Stimulated activated naive CD4-positive, alpha-beta T cell treated with Interleukin-2 at 50 U/mL for 16 hours (primary cell): ENCODE measurements at places on chromosomes 7 and 10.

DNA sequence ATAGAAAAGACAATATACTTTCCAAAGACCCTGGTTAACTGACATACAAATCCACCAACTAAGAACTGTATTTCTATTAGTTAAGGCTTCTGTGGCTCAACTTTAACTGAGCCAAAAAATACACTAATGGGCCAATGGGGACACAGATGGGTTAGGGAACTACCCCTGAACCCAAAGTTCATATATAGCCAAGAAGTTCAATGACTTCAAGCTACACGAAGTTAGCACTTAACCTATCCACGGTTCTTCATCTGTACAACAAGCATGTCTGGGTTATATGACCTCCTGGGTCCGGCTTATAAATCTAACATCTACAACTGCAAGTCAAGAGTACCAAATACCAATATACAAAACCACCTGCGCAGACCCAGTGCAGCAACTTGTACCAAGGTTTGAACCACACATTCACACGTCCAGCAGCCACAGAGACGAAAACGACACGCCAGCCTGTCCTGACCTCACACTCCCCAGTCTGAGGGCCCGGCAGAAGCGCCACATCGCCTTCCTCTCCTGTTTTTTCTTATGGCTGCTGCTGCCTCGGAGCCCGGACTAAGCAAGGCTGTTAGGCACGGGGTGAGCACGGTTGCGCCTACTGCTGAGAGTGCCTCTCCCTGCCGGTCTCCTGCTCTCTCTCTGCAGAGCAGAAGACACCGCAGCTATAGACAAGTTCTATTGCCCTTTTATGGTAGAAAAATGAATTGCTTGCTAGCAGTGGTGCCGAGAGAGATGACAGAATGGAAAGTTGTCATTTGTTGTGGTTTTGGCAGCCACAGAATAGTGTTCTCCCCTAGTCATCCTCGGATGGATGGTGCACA is 86.3 kb downstream of the RNF216 start:
- DNase-seq = peak; percentile 62

DNA sequence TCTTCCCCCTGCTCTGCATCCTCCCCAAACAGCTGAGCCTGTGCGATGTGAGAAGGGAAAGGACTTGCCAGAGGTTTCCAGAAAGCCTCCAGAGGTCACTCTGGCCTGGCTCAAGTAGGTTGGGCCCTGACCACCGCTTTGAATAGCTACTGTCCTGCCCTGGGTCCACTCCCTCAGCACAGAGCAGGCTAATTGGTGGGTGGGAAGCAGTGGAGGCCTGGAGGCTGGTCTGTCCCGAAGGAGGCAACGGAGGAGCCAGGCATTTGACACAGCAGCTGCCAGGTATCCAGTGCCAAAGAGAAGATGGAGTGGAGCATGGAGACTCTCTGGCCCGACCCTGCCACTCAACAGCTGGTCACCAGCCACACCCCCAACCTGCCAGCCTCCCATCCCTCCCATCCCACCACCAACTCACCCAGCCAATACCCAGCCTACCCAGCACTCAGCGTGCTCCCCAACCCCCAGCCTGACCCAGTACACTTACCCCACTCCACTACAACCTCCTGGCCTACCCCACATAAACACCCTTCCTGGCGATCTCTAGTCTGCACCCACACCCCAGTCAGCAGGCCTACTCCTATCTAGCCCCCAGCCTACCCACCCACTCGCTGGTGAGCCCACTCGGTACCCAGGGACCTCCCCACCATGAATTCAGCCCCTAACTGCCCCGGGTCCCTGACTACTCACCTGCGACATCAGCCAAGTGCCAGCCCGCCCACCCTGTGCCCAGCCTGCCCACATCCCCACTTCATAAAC is 64.6 kb upstream of the COL13A1 start:
- no peak for DNase-seq

- DNase-seq = peak; percentile 71
These were observed 181.2 kb upstream of the ITGB1 start for GRCh38 chr10:33139181-33139646.

- DNase-seq = no peak
These were observed 129.6 kb downstream of the TNS3 start for GRCh38 chr7:47452295-47452694.

DNA sequence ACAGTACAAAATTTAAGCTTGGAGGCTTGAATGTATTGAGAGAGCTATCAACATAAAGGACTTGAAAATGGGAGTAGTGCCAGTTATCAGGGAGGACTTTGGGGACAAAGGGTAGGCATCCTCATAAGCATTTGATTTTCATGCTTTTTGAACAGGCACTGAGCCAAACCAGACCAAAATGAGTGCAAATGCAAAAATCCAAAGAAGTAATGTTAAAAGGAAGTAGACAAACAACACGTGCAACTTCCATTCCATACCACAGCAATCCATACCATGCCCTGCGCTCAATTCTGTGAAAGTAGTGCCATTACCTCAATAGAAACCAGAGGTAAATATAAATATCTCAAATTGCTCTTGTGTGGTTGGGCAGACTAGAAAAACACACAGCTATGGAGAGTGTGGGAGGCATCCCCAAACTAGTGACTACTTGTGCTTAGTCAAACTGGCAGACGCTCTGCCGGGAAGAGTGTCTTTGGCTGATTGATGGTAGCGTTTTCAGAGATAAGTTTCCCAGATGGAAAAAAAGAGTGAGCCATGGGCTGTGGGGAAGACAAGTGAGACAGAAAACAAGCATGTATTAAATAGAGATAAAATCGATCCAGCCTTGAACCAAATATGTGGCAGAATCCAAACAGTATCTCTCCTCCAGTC is 161.5 kb downstream of the CREB5 start:
- DNase-seq = no peak

- DNase-seq = no peak
These were observed 214.7 kb downstream of the FRMD4A start for GRCh38 chr10:14116021-14116420.

DNA sequence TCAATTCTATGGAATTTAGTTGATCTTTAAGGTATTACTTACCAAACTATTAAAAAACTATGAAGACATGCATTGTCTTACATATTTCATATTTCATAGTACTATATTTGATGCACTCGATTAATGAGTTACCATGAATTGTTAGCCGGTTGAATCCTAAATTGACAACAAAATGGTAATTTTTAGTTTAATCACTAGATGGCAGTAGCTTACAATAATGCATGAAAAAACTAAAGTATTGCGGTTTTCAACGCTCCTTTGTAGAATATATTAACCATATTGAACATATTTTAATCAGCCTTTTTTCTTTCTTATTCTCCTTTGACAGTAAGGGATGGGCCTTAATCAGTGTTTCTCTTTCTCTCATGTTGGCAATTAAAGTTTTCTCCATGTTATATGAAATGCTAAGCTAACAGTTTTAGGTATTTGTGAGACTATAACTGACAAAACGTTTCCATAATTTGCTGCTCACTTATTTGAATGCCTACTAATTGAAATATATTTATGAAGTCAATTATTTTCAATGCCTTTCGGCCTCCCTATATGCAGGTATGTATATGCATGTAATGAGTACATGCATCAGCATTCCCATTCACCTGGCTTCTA is 48.5 kb upstream of the ARL4A start:
- DNase-seq = no peak

GRCh38 chr7:50626286-50626685 is 61.1 kb upstream of the DDC start:
- DNase-seq = no peak

GRCh38 chr7:24197852-24198251 is 86.1 kb upstream of the NPY start:
- no peak for DNase-seq

DNA sequence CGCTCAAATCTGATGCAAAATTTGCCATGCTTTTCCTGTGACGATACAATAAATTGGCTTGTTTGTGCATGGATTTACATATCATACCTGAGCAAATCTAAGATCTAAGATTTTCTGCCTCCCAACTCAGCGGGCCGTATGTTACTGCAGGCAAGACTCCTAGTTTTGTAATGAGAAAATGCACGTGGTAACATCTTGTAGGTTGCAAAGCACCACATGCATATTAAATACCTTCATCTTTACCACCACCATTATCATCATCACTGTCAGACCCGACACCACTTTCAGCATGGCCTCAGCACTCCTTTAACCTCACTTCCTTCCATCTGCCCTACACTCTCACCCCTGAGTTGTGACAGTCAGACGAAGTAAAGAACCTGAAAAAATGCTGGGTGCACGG is 202.2 kb downstream of the FRMD4A start:
- DNase-seq = no peak

- no peak for DNase-seq
These were observed 237.0 kb downstream of the EBF3 start for GRCh38 chr10:129727071-129727470.

- no peak for DNase-seq
These were observed 686.9 kb downstream of the GRID1 start for GRCh38 chr10:85679710-85680109.

GRCh38 chr10:16606923-16607322 is 85.2 kb upstream of the C1QL3 start:
- no peak for DNase-seq

DNA sequence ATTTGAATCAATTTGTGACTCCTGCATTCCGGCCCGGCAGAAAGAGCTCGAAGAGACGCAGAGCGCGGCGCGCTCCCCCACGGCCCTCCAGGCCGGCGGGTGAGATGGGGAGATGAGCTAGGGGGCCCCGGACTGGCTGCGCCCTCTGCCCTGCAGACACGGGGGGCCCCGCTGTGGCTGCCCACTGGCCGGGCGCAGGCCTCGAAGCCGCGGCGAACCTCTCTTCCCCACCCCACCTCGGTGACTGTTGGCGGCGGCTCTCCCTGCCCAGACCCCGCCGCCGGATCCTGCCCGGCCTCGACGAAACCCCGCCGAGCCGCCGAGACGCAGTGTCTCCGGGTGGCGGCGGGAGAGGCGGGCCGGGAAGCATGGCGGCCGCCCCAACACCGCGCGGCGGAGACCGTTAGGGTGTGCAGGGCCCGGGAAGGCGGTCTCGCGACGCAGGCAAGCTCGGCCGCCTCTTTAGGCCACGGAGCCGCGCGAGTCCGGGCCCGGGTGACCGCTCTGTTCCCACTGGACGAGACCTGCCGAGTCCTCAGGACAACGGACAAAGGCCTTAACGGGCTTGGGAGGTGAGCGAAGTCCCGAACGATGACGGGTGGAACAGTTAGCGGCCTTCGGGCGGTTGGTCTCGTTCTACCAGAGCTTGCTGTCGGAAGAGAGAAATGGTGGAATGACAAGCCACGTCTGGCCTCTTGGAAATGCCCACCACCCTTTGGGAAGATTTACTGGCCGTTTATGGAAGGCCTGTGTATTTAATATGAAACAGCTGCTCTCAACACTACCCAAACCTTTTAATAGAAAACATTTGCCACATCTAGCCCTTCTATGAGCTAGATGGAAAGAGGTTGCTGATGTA is 24.3 kb downstream of the NUP42 start:
- no peak for DNase-seq

DNA sequence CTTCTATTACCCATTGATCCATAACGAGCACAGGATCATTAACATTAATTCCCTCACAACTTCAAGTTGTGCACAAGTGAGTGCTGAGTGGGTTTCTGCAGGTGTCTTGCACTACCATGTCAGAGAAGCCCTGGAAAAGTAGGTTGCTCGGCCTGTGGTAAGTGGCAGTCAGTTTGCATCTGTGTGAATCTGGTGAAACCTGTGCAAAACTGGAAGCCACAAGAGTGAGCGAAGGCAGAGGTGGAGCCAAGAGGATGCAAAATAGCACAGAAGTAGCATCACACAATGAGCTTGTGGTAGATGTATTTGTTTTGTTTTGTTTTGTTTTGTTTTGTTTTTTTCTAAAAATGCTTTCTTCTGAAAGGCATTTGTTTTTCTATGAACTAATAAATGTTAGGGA is 181.5 kb downstream of the THSD7A start:
- no peak for DNase-seq

GRCh38 chr7:18828260-18828993 is 289.0 kb downstream of the TWIST1 start:
- DNase-seq = no peak

DNA sequence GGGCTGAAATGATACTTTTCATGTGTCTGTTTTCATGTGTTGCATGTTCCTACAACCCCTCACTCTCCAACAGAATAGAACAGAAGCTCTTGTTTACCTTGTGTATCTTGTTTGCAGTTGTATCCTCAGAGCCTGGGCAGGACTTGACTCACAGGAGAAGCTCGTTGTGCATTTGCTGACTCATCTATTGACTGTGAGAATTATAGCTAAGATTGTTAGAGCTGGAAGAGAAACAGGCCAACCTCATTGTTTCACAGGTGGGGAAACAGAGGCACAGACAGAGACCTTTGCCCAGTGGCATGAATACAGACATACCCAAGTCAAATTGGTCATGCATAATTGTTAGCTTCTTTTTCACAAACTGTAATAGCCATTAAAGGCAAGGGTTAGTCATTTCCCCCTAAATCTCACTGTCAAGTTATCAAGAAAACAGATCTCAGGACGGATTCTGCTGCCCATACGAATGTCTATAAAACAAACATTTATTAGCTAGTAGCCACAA is 4.6 kb upstream of the TSPAN15 start:
- no peak for DNase-seq

DNA sequence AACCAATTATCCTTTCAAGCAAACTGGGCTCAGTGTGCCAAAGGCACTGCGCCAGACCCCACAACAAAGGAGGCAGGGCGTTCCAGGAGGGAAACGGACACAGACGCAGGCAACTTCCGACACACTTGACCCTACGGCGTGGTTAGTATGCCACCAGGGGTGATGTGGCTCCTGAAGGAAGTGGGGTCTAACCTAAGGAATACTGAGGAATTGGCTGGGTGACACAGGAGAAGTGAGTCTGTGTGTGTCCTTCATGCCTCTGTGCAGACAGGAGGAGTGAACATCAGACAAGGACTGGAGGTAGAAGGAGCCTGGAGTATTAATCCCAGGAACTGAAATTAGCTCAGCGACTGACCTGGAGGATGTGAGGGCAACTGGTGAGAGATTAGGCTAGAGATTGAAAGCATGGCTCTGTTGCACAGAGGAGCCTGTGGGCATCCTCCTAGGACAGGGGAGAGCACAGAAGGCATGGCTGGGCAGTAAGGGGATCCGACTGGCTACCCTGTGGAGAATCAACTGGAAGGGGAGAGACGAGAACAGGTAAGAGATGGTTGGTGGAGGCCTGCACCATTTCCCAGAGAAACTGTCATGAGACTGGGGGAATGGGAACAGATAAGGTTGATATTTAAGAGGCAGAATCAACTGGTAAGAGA is 27.8 kb downstream of the GSDME start:
- DNase-seq = no peak

GRCh38 chr10:14056610-14057332 is 274.0 kb downstream of the FRMD4A start:
- DNase-seq = no peak

DNA sequence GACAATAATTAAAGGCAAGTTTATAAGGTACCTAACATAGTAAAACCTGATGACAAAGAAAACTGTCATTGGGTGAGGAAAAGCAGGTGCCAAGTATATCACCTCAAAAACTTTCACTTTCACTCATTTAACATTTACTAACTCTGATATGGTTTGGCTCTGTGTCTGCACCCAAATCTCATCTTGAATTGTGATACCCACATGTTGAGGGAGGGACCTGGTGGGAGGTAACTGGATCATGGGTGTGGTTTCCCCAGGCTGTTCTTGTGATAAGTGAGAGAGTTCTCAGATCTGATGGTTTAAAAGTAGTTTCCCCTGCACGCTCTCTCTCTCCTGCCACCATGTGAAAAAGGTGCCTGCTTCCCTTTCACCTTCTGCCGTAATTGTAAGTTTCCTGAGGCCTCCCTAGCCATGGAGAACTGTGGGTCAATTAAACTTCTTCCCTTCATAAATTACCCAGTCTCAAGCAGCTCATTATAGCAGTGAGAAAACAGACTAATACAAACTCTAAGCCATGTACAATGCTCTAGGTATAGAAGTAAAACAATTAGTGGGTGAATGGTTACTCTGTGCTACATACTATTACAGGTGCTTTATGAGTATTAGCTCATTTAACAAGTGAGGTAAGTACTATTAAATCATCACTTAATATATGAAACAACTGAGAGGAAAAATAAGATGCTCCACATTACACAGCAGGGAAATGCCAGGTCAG is 199.0 kb downstream of the CHCHD3 start:
- DNase-seq = peak; percentile 4
